BE2C (cell line): ENCODE measurements at places on chromosomes 6 and 20.
A peak's percentile ranks its signal among the peaks of the same experiment; 100 is the strongest.

DNA sequence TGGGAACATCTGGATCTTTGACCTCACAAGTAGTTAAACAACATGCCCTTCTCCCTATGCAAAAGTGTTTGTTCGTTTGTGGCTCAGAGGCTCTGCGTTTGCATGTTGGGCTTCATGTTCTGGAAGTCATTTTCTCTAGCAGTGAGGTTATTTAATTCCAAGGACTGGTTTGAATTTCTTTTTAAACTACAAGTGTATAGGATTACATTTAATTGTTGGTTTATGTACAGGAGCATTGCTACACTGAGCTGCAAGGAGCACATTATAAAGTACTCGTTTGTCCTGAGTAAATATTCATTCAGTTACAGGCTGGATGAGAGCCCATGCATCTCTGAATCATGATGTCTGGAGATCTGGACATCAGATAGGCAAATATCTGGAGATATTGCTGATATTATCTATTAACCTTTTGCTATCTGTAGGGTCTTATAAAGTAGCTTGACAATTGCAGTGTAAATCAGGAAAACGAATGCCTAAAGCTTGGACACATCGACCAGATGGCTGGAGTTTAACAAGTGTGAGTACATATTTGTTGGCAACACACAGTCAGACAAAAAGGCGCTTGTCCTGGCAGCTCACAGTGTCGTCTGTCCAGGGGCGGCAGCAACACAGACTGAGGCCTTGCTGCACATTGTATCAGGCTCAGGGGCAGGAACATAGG, 84.6 kb downstream of the PDE7B start:
- no peak for DNase-seq

- DNase-seq = no peak
Observed at GRCh38 chr6:144248476-144249301, 36.4 kb upstream of the UTRN start.

- DNase-seq = no peak
Observed at GRCh38 chr6:18412068-18412467, 24.9 kb downstream of the RNF144B start.

- no peak for DNase-seq
Observed at GRCh38 chr20:40502576-40502975, 186.5 kb downstream of the MAFB start.

DNA sequence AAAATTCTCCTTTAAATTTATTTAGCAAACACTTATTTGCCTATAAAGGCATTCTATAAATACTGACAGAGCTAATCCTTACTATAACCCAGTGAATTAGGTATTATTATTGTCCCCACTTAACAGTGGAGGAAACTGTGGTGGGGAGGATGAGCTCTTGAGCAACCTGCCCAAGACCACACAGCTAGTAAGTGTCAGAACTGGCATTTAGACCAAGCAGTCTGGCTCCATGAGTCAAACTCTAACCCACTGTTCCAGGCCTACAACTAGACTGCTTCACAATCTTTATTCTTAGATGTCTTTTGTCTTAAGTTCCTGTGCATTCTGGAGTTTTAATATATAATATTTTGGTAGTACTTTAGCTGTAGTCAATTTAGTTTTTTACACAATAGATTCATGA, 530.8 kb downstream of the BCKDHB start:
- no peak for DNase-seq

DNA sequence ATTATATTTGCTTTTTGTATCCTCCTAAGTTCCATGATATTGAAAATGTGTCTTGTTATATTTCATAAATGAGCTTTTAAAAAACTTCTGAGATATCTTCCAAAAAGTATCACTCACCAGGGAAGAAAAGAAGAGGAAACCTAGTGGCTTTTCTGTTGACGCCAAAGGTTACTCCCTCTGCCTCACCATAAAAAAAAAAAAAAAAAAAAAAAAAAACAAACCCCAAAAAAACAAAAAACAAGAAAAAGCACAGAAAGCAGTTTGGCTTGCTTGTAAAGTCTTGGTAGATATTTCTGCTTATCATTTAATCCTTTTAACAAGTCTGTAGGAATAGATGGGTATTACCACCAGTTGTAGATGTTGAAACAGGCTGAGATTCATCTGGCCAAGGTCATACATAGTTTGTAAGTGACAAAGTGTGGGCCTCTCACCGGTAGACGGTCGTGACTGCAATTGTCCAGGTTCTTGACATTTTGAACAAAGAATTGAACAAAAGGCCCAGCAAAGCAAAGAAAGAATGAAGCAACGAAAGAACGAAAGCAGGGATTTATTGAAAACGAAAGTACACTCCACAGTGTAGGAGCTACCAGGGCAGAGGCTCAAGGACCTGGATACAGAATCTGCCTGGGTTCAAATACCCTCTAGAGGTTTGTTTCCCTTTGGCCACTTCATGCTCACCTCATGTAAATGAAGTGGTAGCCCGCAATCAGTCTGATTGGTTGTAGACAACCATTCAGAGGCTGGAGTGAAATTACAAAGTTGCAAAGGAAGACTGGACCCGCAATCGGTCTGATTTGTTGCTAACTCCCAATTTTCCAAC, 11.6 kb upstream of the ELOVL5 start:
- no peak for DNase-seq

- peak; percentile 90 for DNase-seq
Observed at GRCh38 chr6:15036690-15037245, 209.1 kb upstream of the JARID2 start.

- no peak for DNase-seq
Observed at GRCh38 chr20:16544949-16545348, 28.3 kb downstream of the KIF16B start.

- DNase-seq = no peak
Observed at GRCh38 chr6:72972579-72972978, 252.7 kb downstream of the KHDC1L start.

GRCh38 chr20:56974499-56975250, 291.8 kb downstream of the BMP7 start:
- peak; percentile 46 for DNase-seq

DNA sequence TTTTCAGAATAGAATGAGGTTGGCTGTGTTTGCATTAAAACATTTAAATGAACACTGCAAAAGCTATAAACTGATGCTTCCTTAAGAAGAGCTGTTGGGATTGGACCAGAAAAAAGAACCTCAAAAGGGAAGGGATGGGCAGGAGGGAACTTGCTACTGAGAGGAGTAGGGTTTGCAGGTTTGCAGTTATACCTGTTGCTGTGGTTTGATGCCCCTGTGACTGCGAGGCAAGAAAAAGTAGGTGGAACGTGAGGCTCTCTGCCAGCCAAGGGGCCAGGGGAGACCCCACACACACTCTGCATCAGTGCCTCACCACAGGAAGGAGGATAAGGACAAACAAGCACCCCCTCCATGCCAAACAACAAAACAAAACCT, 197.2 kb downstream of the BCAS1 start:
- no peak for DNase-seq

DNA sequence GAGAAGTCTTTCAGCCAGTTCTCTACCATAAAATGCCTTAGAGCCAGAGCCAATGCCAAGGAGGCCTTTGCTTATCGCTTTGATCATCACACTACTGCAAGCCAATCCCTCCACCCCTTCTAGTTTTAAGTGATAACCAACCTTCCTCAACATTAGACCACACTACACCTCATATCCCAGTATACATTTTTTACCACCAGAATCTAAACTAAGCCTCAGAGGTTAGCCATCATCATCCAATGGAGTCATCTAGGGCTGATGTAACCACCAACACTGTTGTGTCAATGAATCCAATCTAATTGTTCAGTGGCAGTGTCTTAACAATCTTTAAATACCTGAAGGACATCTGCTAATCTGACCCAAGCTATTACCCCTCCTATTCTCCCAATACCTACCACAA, 6.4 kb downstream of the ZUP1 start:
- DNase-seq = no peak

- no peak for DNase-seq
Observed at GRCh38 chr20:57617079-57617795, 3.0 kb downstream of the ZBP1 start.

DNA sequence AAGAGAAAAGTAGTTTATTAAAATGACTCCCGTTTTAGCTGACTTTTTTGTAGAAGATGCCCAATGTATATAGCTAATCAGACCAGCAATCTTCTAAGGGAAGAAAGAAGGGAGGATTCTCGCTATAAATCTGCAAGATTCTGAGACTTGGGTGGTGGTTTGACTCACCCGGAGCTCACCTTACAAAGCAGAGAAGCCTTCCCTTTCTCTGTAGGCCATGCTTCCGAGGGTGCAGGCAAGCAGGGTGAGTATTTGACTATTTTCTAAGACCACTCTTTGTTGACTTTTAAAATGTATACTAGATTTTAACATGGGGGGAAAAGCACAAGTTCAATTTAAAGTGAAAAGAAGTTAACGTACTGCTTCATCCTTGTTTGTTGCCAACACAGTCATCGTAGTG, 2.7 kb downstream of the OLIG3 start:
- no peak for DNase-seq

DNA sequence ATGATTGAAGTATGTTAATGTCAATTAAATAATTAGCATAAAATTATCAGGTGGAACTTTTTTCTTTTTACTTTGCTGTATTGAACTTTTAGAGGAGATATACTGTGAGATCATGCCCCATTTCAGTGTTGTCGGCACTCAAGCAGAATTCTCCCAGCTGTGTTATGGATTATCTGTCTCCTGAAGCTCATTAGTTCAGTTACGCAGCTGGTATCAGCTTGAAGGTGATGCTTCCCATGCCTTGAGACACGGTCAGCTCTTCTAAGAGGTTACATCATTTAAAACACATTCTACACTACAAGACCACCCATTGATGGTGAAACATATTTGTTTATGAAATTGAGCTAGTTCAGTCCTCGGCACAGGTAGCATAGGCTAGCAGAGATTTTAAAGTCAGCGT, 68.9 kb upstream of the PHACTR2 start:
- no peak for DNase-seq

DNA sequence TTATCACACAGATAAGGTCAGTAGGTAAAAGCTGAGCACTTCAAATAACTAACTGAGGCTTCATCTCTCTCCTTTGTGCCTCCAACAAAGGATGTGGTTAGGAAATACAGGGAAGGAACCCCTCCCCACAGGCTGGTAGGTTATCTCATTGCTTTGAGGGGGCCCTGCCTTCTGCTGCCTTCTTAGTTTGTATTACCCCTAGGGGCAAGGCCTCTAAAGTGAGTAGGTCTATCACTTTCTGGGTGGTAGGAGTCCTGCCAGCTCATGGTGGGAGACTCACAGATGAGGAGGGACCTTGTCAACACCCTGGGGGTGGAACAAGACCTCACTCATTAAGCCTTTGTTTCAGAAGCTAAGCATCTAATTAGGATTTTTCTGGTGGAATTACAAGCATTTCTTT, 34.6 kb downstream of the EDN1 start:
- no peak for DNase-seq

- DNase-seq = no peak
Observed at GRCh38 chr6:132198040-132198439, 203.2 kb downstream of the MOXD1 start.
